ENCODE measurements at places on chromosomes 2 and 18.
A peak's percentile ranks its signal among the peaks of the same experiment; 100 is the strongest.

DNA sequence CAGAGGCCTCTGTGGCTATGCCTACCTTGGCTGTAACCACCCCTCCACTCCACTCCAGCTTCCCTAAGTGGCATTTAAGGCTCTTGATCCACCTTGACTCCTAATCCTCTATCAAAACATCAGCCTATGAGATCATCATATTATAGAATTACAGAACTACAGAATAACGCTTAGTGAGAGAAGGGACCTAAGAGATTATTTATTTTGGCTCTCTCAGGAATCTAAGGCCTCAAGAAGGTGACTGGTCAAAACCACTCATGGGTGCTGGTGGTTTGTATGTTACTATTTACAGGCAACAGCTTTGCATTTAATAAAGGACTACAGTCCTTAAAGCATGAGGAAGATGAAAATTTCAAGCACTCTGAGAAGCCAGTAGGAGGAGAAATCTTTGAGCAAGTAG lies 118.8 kb downstream of the FSHR start:
- DNase-seq: no peak

GRCh38 chr2:239602290-239603282 lies 201.8 kb upstream of the HDAC4 start:
- DNase-seq: no peak

- DNase-seq: peak; percentile 85
Measured at GRCh38 chr18:23784832-23785245, 95.6 kb downstream of the LAMA3 start.

DNA sequence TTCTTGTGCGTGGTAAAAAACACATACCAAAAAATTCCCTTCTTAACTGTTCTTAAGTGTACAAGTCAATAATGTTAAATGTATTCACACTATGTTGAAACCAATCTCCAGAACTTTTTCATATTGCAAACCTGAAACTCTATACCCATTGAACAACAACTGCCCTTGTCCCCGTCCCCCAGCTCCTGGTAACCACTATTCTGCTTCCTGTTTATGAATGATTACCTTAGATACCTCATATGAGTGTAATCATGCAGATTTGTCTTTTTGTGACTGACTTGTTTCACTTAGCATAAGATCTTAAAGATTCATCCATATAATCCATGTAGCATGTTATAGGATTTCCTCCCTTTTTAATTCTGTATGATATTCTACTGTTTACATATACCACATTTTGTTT lies 59.9 kb downstream of the NAT8 start:
- no peak for DNase-seq

DNA sequence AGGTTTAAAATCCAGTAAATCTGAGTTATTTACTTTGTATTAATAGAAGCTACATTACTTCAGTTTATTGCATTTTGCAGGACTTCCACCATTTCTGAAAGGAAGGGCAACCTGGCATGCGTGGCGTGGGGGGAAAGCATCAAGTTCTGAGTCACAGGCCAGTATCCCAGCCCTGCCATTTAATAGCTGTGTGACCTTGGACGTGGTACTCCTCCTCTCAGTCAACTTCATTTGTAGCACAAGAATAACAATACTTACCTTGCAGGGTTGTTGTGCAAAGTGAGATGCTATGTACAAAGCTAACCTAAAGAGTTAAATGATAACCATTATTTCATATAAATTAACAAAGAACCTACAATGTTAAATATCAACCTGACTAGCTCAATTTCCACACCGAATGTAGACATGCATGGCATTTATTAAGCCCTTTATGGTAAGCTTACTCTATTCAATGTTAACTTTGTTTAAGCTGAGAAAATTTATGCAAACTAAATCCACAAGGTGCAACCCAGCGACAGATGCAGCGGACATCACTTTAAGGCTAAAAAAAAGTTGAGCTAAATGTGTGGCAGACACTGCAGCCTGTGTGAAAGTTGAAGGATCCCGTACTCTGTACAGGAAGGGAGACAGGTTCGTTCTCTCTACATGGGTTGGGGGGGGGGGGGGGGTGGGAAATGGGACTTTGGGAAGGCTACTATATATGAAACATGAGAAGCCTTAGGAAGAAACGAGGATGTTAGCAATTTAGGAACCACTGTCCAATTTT lies 17.2 kb upstream of the STPG4 start:
- DNase-seq: no peak

DNA sequence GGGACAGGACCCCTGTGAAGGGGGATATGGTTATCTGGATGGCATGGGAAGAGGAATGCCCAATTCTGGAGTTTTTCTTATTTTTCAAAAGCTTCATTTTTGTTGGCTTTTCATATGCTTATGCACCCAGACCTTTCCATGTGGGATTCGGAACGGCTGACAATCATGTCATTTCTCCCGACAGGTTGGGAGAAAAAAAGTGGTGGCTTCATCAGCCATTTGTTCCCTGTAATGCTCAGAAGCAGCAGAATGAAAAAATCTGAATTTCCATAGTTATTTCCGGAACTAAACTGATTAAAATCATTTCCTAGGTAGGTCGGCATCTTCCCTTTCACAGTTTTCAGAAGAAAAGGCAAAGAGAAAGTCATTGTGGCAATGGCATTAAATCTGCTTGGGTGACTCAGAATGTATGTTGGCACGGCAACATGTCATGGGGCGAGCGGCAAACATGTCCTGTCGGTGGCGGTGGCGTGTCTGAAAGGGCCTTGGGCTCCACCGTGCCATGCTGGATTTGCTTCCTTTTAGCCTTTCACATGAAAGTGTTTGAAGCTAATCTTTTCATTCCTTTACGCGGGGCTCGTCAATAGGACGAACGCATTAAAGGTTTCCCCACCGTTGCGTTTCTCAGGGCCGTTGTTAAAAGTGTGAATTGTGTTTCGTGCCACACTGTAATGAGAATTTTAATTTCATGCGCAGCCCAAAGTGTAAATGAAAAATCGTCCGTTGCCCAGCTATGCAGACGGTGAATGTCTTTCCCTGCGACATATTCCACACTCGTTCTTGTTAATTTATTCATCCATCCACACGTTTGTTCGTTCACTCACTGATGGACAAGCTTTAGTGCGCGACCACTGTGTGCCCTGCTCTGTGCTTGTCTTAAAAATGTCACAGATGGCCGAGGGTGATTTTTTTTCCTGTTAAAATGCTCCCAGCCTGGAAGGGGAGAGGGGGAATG lies 18.5 kb downstream of the ACKR3 start:
- no peak for DNase-seq

GRCh38 chr2:45340318-45340717 lies 270.7 kb downstream of the SRBD1 start:
- no peak for DNase-seq

DNA sequence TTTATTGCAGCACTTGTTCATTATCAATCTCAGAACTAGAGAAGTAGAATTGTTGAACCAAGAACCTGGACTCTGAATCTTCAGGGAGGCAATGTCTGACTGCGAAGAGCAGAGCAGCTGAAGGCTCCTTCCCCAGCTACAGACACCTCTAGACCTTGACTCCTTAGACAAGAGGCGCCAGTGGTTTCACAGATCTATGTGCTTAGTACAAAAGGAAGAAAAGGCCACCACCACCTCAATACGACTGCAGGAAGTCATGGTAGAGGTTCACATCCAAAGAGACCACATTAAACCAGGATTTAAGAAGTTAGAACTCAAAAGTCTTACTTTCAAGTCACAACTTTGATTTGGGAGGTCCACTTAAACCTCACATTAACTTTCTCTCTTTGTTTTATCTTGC lies 158.1 kb upstream of the VRK2 start:
- DNase-seq: no peak

DNA sequence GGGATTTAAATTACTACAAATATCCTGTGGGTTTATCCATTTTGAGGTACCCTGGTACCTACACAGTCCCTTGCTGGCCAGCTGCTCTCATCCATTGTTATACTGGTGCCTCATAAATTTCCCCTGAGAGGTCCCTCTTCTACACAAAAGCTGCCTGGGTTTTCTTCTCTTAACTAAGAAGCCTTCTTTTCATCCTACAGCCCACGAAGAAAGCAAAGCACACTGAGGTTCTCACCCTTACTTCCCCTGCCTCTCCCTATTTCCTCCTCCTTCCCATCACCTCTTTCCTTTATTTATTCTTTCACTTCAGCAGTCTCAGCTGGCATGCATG lies 154.9 kb downstream of the CSRNP3 start:
- no peak for DNase-seq

All from GM03348 (cell line).